Effector memory CD4-positive, alpha-beta T cell (primary cell): ENCODE measurements at places on chromosomes 6 and 20.

DNA sequence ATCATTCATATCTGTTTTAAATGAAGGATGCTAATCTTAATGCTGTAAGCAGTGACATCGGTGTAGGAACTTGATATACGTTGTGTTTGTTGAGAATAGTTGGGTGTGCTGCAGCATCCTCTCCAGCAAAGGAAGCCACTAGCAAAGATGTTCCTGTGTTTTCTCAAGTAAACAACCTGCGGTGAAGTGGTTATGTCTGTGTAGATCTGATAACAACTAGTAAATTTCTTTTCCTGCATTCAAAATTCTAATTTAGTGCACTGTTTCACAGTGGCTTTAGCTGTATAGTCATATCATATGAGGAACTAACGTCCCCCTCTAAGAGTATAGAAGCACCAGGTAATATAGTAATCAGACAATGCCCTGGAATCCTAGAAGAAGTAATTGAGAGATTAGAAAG is 38.7 kb downstream of the NCOA7 start:
- DNase-seq, result no peak

- DNase-seq, result no peak
These were observed 1.4 kb downstream of the GINS1 start for GRCh38 chr20:25408890-25409289.

- DNase-seq, result no peak
These were observed 1.1 kb upstream of the GDAP1L1 start for GRCh38 chr20:44245977-44246376.

DNA sequence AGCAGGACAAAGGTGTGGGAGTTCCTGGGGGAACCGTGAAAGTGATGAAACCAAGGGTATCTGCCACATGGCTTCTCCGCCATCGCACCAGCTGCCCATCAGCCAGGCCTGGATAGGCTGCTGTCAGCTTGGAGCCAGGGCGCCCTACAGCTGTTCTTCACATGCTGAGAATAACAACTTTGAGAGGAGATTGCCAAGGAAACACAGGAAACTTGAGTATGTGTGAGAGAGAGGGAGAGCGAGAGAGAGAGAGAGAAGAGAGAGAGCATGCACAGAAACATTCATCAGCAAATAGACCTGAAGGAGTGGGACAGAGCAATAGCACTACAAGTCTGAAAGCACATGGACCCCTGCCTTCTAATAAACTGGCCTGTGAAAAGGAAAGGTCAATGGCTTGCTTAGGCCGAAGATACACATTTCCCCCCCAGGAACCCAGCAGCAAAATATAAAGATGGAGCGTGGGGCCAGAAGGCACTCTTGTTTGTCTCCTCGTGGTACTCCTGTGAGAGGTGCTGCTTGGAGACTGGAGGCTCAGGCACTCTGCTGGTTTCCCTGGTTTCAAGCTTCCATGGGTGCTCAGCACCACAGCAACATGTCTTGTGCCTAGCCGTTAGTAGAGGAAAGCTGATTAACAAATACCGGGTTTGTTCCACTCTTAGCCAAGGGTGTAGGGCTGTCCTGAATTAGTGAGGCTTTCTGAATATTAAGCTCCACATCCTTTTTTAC is 53.0 kb downstream of the SNAP25 start:
- DNase-seq, result no peak

GRCh38 chr6:150539568-150539967 is 60.1 kb upstream of the PLEKHG1 start:
- no peak for DNase-seq

- no peak for DNase-seq
These were observed 14.3 kb downstream of the CRNKL1 start for GRCh38 chr20:20037960-20038359.

GRCh38 chr6:133815313-133815712 is 73.6 kb upstream of the TCF21 start:
- DNase-seq, result no peak

DNA sequence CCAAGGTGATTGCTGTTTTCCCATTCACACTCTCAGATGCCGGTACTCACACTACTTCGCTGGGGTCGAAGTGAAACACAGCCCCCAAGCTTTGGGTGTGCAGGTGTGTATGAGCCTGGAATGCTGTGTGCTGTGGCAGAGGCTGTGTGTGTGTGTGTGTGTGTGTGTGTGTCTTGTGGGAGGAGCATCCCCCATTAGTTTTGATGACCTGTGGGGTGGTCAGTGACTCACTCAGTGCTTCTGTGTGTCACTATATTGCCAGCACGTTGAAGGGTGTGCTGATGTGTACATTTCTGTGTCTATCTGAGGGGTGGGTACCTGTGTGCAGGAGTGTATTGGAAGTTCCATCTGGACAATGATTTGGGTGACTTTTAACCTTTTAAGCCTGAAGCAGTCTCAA is 5.0 kb upstream of the SLC12A5 start:
- DNase-seq, result no peak

- no peak for DNase-seq
These were observed 67.4 kb downstream of the CDH22 start for GRCh38 chr20:46240881-46241280.

GRCh38 chr6:14735956-14736486 is 509.8 kb upstream of the JARID2 start:
- DNase-seq, result no peak

GRCh38 chr20:31710423-31711108 is 12.1 kb downstream of the BCL2L1 start:
- no peak for DNase-seq

- DNase-seq, result no peak
These were observed 1.2 kb downstream of the NCOA5 start for GRCh38 chr20:46088409-46089166.

- no peak for DNase-seq
These were observed 368.9 kb upstream of the JARID2 start for GRCh38 chr6:14876778-14877613.

DNA sequence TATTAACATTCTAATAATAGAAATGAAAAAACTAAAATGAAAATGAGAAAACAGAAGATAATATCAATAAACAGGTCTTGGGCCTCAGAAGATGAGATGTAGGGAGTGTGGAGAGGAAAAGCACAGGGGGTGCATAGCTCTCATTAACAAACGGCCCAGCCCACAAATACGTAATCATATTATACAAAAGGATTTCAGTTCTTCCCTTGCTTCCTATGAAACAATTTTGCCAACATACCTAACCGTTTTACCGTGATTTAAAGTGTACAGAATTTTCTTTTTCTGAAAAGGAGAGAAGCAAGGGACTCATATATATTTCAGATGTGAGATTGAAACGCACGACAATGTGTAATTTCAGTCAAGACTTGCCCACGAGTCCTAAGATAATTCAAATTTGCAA is 136.0 kb downstream of the HFE start:
- DNase-seq, result no peak

- DNase-seq, result no peak
These were observed 65.7 kb downstream of the PSMG4 start for GRCh38 chr6:3324262-3324942.

GRCh38 chr6:88705601-88706000 is 257.8 kb downstream of the RNGTT start:
- no peak for DNase-seq

DNA sequence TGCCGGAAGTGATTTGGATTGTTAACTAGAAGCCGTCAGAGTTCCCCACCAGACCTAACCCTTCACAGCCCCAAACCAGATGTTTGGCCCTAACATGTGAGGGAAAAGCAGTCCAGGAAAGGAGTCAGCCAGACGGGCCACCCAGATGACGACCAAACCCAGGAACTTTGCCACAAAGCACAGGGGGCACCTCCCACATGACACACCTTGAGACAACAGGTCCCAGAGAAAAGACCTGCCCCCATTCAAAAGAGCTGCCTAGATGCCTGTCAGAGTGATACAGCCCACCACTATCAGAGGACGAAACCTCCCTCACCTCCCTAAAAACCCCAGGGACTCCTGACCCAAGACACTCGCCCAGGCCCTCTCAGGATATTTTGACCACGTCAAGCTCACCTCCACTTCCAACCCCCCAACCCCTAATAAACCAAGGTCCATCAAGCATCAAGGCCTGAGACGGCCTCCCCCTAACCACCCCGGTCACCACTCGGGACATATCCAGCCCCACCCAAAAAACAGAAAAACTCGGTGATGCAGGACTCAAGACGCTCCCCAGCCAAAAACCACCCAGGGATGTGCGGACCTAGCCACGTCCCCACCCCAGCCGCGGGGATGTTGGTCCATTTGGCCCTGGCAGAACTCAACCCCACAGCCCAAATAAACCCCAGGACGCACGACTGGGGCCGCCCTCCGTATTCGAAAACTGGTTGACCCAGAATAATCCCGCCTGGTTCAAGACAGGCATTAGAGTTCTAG is 662 bp downstream of the ZNF343 start:
- DNase-seq, result no peak

- DNase-seq, result no peak
These were observed 4.5 kb upstream of the AP5S1 start for GRCh38 chr20:3815703-3816315.

GRCh38 chr6:133242637-133243585 is 1.8 kb downstream of the EYA4 start:
- DNase-seq, result no peak
